CD4-positive, alpha-beta T cell treated with Interferon alpha-2 for 1 hour (primary cell): ENCODE measurements at places on chromosomes 2 and 18.

DNA sequence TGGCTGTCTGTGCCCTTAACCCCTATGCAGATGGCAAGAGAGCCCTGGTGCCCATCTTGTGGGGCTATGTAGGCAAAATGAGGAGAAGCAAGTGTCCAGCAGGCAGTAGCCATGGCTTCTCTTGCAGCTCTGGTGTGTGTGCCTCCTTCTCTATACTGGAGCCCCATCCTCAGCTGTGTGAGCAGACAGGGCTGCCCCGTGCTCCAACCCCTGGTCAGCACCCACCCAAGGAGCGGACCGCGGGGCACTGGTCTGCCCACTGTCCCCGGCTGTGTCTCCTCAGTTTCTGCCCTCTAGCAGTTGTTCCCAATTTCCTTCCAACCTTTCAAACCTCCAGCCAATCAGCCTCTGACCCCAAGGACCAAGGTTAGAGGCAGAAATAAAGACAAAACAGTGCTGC, 134.9 kb upstream of the GLI2 start:
- DNase-seq = no peak

DNA sequence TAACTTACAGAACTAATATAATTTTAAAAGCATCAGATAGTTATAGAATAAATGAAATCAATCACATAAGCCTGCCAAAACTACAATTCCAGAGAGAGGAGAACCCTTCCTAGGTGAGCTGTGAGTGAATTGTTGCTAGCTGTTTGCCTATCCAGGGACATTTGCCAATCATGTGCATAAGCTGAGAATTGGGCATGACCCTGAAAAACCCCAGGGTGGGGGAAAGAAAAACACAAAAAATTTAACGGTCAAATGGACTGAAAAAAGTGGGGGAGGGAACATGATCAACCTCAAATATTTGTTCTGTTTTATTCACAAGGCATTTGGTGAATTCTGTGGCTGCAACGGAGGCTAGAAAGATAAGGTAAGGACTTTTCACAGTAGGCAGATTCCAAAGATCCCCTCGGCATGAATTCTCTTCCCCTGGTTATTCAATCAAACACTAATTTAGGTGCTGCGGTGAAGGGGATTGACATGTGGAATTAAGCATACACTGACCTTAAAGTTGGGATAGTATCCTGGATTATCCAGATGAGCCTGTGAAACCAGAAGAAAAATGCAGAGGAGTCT, 203.9 kb upstream of the RGPD4 start:
- no peak for DNase-seq

DNA sequence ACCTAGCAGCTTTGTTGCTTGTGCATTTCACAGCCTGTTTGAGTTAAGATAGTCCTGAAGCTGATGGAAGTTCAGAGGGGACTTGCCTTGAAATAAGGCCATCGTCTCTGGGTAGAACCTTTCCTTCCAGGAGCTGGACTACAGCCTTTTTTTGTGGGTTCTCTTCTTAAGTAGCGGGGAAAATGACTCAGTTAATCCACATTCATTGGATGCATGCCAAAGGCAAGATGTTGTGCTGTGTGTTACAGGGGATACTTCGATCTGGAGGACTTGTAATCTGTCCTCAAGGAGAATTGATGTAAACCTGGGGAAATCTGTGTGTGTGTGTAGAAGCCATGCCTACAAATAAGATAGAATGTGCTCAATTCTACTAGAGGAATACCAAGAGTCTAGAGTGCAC, 46.8 kb downstream of the RPIA start:
- no peak for DNase-seq

DNA sequence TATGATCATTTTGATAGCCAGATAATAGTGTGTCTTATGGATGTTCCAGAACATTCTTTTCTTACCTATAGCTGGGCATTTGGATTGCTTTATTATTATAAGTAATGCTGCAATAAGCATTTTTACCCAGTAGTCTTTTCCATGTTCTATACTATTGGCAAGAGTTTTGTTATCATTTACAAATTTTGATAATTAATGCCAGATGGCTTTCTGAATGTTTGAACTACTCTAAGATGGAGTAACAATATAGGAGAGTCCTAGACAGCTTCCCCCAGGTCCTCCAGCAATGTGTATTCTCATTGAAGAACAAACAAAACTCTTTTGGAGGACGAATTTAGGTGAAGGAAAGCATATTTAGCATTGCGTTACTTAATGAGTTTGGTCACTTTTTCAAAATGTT, 73.0 kb downstream of the INPP4A start:
- no peak for DNase-seq

- no peak for DNase-seq
Observed at GRCh38 chr18:75132931-75133525, 75.9 kb downstream of the PTGR3 start.

GRCh38 chr18:80229363-80229762, 18.0 kb downstream of the PARD6G start:
- DNase-seq = no peak

DNA sequence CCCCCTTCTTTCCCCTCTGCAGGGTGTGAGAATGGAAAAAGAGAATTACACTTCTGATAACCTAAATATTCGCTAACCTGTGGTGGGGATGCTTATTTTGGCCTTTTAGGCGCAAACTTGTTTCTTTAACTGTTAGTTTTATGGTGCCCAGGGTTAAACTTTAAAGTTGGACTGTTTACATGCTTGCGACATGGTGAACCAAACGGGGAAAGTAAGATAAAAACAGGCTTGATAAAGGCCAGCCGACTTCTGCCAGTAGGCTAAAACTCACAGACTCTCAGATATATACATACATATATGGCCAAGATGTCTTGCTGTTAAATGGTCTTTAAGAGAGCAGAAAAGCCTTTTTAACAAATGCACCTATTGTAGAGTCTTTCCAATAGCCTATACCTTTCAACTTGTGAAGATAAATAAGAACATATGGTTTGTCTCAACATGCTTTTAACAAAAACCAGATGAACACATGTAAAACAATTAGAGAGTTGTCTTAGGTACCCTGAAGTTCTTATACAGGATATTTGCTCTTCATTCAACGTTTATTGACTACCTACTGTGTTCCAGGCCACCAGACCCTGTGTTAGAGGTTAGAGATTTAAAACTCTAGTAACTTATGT, 29.0 kb downstream of the PRKCE start:
- no peak for DNase-seq

DNA sequence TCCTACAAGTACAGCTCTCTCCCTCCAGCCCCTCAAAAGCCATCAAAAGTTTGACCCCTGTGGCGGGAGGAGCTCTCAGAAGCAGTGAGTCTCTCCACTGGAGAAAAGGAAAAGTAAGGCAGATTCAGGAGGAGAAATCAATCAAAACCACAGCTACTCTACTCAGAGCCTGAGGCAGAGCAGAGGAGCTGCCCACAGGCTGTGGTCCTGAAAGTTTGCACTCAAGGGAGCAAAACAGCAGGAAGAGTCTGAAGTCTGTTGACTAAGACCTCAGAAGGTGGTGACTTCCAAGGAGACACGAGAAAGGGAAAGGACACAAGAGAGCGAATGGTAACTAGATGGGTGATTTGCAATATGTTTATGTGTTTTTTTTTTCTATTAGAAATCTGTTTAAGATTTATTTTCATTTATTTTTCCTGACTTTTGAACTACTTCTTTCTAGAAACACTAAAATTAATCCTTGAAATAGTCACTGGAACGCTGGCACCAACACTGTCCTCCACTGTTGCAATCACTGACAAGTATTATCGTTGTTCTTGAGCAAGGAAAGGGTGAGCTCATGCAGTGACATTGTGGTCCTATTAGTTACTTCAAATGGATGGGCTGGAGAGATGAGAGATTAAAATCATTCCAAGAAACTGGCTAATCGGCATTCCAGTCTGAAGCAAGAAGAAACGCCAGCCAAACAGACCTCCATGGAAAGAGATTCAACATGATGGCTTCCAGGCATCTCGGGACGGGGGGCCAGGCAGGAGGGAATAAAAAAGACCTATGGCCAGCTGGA, 35.8 kb downstream of the PID1 start:
- DNase-seq = no peak

DNA sequence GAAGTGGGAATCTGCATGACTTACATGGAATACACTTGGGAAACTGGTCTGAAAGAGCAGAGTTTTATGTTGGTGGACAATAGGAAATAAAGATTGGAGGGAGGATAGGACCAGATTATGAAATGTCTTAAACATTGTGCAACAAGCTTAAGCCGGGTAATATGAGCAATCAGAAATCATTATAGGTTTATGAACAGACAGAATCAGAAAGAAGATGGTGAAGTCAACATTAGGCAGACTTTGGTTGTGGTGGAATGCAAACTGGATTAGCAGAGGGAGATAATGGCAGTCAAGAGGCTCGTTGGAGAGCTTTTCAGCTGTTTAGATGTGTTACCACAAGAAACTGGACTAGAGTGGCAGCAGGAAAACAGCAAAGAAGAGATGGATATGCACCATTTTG, 43.5 kb downstream of the CRIM1 start:
- no peak for DNase-seq

DNA sequence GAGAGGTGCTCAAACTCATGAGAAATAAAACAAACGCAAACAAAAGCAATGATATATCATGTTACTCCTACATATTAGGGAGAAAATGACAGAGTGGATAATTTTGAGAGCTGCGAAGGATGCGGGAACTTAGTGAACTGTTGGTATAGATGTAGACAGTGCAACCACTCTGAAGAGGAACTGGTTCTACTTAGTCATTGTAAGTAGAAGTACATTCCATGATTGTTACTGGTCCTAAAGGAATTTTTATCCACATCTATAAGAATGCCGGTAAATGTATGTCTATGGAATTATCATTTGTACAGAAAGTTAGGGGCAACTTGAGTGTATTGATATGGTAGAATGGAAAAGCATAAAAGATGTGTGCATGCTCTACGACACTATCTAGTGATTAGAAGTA, 1238.4 kb downstream of the LRP1B start:
- DNase-seq = no peak

GRCh38 chr2:159129824-159130223, 156.7 kb downstream of the WDSUB1 start:
- no peak for DNase-seq

DNA sequence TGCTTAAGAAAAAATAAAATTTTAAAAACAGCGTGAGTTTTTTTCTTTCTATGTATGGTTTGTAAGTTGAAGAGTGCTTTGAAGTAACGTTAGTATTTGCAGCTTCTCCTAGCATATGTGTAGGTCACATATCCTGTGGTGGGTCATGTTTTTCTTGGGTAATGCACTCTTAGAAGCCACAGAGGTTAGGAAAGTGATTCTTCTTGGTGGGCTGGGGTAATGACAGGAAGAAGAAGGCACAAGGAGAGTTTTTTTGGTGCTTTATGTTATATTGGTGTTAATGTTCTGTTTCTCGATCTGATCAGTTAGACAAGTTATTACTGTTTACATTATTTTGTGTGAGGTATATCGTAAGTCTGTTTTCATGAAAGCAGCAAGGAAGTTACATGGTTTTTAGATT, 109.0 kb downstream of the ICA1L start:
- peak; percentile 24 for DNase-seq
